ENCODE measurements at places on chromosomes 16 and 17.
A peak's percentile ranks its signal among the peaks of the same experiment; 100 is the strongest.

DNA sequence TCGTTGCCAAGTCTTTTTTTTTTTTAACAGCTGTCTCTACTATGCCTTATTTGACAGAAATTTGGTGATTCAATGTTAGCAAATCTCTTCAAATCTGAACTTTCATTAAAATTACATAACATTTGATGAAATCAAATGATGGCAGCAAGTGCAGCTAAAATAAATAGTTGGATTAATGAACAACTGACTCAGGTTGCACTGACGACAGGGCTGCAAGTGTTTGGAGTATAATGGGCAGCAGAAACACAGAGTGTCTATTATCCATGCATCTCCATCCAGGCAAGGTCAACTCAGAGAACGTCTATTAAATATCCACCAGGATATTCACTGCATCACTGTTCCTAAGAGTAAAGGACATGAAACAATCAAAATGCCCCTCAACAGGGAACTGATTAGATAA, 109.8 kb downstream of the SLC39A11 start:
- DNase-seq, result no peak

- peak; percentile 14 for DNase-seq
Measured at GRCh38 chr17:65918916-65919315, 273.0 kb downstream of the CEP112 start.

DNA sequence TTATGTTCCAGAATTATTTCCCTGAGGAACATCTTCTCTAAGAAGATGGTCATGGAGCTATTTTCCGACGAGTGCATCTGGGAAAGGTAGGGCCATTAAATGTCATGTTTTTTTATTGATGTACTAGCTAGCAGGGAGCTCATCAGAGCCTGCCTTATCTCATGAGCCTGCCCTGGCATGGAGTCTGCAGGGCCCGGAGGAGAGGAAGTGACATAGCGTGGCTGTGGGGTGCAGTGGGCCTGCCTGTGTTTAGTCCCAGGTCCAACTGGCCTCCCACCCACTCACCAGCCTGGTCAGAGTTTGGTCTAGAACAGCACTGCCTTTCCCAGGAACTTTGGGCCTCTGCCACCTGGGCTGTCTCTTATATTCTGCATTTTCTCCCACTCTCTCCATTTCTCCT, 389.8 kb downstream of the SNX29 start:
- no peak for DNase-seq

DNA sequence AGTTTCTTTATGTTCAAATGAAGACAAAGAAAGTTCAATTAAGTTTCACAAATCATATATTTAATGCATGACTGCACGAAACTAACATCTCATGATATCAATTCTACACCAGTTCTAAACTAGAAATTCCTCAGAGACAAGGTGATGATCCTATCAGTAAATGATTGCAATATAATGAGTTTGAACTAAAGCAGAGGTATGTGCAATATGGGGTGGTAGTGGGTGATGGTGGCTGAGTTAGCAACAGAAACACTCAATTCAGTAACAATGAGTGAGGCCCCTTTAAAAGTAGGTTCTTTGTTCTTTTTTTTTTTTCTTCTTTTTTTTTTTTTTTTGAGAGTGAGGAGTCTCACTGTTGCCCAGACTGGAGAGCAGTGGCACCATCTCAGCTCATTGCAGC, 1551.7 kb upstream of the GOT2 start:
- no peak for DNase-seq

Measured in renal pelvis (tissue), 12 donors.